ENCODE measurements at places on chromosomes 16 and 17.

DNA sequence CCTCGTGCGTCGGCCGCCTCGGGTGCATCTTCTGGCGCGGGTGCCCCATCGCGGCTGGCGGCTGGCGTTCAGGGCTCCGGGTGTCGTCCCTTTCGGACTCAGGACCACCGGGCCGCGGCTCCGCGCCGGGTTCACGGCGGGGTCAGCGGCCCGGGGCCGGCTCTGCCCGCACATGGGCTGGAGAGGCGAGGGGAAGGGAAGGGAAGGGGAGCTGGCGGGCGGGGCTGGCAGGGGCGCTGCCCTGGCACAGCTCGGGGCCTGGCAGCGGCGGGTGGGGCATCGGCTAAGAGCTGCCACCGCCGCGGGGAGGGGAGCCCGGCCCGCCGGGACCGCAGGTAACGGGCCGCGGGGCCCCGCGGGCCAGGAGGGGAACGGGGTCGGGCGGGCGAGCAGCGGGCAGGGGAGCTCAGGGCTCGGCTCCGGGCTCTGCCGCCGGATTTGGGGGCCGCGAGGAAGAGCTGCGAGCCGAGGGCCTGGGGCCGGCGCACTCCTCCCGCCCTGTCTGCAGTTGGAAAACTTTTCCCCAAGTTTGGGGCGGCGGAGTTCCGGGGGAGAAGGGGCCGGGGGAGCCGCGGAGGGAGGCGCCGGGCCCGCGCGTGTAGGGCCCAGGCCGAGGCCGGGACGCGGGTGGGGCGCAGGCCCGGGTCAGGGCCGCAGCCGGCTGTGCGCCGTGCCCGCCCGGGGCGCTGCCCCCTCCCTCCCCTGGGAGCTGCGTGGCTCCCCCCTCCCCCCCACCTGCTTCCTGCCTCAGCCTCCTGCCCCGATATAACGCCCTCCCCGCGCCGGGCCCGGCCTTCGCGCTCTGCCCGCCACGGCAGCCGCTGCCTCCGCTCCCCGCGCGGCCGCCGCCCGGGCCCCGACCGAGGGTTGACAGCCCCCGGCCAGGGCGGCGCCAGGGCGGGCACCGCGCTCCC is 646 bp downstream of the HIC1 start:
- DNase-seq, result no peak

GRCh38 chr17:76700617-76701470 is 9.9 kb downstream of the MXRA7 start:
- peak; percentile 76 for DNase-seq

GRCh38 chr16:71670537-71670936 is 44.6 kb downstream of the MARVELD3 start:
- DNase-seq, result no peak

- DNase-seq, result no peak
These were observed 64.2 kb upstream of the KIFC3 start for GRCh38 chr16:57866529-57866918.

- no peak for DNase-seq
These were observed 6.0 kb upstream of the NDRG4 start for GRCh38 chr16:58493756-58494431.

DNA sequence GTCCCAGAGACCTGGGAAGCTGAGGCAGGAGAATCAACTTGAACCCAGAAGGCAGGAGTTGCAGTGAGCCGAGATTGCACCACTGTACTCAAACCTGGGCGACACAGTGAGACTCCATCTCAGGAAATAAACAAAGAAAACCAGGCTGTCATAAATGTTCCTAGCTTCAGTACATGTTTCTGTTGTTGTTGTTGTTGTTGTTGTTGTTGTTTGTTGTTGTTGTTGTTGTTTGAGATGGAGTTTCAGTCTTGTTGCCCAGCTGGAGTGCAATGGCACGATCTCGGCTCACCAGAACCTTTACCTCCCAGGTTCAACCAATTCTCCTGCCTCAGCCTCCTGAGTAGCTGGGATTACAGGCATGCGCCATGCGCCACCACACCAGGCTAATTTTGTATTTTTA is 452.5 kb downstream of the HS3ST3B1 start:
- DNase-seq, result no peak

DNA sequence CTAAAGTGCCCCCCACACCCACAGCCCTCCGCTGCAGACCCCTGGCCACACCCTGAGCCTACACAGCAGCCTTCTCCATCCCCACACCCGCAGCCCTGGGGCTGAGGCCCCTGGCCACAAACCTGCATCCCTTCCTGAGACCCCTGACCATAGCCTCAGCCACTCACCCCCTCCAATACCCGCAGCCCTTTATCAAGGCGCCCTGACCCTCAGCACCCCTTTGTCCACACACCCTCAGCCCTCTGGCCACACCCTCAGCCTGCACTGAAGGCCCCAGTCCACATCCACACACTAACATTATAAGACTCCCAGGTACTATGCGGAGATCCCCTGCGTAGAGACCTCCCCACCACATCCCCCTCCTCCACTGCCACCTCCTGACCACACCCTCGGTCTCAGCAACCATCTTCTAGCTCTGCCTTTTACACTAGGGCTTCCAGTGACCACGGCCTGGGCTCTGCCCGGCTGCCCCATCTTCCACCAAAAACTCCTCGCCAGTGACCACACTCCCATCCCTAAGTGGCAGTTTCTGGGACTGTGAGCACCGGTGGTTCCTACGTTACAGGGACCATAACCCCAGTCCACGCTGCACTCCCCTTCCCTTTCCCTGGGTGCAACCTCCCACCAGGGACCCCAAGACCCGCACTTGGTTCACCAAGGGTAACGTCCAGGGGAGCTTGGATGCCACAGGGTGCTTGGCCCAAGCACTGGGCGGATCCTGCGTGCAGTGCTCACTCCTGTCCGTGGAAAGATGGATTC is 818 bp downstream of the TPPP3 start:
- DNase-seq, result no peak

DNA sequence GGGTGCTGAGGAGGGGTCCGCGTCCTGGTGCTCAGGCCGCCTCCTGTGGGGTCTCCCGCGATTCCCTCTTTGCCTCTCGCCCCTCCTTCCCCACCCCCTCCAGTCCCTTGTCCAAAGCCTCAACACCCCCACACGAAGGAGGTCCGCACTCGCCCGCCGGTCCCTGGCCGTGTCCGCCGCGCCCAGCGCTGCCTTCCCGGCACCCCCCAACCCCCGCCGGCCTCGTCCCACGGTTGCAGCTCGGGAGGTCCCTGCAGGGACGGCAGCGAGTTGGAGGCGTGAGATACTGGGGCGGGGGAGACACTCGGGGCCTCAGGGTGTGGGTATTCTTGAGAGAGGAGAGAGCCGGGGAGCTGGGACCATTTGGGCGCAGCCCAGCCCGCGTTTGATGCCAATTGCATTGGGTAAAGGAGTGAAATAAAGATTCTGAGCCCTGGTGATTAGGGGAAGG is 468 bp downstream of the FLYWCH2 start:
- no peak for DNase-seq

GRCh38 chr16:9099131-9099625 is 7.7 kb downstream of the HAPSTR1 start:
- no peak for DNase-seq

- DNase-seq, result no peak
These were observed 938 bp downstream of the DEXI start for GRCh38 chr16:10941127-10941933.

GRCh38 chr16:58551496-58551895 is 36.2 kb downstream of the SETD6 start:
- DNase-seq, result no peak

DNA sequence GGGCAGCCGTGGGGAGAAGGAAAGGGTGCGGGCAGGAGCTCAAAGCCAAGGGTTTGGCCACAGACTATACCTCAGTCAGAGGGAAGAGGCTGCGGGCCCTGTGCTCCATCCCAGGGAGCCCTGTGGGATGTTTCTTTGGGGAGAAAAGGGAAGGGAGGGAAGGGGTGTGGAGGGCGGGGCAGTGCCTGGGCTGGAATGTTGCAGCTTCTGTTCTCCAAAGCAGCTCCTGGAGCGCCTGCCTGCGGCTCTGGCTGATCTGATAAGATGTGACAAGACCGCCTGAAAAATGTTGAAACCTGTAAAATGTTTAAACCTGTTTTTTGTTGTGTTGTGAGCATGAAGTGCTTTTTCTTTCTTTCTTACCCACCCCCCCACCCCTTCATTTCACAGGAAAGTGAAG is 32.8 kb downstream of the WNT3 start:
- DNase-seq, result no peak

All from amniotic stem cell (primary cell).